ENCODE measurements at places on chromosomes 3 and 15.
A peak's percentile ranks its signal among the peaks of the same experiment; 100 is the strongest.

- DNase-seq = no peak
Measured at GRCh38 chr3:34323517-34323916, 525.1 kb downstream of the PDCD6IP start.

GRCh38 chr15:75625542-75626347 is at the start of gene SNUPN:
TSS of gene SNUPN (minus strand) at chr15:75625725. CDS start at chr15:75621051, 4,674 bp downstream.
- peak; percentile 93 for DNase-seq

DNA sequence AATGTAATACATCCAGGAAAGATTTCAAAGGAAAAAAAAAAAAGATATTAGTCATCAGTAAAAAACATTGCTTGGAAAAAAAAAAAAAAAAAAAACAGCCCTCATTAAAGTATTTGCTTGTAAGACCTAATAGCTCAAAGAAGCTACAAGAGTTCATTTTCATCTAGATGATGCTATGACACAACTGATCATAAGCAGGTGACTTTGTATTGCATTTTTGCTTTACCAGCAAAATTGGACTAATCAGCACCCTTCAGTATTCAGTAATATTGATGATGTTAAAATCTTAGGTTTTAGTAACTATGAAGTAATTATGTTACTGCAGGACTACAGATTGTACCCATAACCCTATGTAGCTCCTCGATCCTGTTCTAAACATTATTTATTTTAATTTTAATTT is 214.7 kb upstream of the CADM2 start:
- no peak for DNase-seq

DNA sequence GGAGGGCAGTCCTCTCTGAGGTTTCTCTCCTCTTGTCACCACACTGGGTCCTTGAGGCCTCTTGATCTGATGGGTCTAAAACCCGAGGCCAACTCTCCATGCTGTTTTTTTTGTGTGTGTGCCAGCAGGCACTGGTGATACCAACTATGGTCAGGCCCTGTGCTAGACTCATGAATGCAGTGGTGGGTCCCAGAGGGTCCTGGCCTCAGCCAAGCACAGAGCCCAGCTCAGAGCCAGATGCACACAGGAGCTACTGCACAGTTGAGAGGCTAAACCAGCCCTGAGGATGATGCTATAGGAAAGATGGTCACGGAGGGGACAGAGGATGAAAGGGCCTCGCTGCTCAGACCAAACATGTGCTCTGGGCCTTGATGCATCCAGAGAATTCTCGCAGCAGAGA is 33.5 kb downstream of the RAB6B start:
- no peak for DNase-seq

- no peak for DNase-seq
Measured at GRCh38 chr3:13283877-13284264, 136.3 kb downstream of the NUP210 start.

DNA sequence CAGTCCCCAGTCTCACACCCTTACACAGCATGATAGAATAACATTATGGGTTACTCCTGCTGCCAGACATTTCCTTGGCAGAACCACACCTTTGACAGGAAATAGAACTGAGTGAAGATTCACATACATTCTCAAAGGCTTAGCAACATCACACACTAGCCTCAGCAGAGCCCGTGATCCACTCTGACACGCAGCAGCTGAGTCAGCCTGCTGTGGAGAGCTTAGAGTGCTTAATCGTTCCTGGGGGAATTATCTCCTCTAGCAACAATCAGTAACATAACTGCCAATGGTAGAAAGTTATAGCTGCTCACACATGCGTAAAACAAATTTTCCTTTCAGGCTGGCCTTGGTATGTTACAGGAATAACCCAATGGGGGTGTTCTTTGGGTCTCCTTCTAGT is 382.1 kb downstream of the GAP43 start:
- no peak for DNase-seq

DNA sequence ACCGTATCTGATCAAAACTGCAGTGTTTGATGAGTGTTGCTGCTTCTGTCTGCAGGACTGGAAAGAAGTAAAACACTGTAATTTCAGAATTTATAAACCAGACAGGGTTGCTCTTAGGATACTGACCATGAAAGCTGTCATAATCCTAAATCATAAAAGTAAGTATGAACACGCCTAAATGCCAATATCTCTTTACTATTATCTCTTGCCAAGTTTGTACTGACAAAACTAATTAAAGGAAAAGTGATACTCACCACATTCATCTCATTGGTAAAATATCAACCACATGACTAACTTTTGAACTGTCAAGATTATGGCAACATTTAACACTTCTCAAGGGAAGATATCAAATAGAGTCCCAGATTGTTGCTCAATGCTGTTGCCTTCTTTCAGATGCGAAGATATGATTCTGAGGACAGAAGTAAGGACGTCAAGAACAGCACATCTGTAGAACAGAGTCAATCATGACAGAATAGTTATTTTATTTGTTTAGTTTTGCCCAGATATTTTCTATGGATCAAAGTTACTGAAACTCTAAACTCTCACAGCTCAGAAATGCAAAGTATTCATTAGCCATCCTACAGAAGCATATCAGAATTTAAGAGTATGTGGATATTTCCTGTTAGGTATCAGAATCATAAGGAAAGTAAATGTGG is 61.4 kb upstream of the COL8A1 start:
- no peak for DNase-seq

DNA sequence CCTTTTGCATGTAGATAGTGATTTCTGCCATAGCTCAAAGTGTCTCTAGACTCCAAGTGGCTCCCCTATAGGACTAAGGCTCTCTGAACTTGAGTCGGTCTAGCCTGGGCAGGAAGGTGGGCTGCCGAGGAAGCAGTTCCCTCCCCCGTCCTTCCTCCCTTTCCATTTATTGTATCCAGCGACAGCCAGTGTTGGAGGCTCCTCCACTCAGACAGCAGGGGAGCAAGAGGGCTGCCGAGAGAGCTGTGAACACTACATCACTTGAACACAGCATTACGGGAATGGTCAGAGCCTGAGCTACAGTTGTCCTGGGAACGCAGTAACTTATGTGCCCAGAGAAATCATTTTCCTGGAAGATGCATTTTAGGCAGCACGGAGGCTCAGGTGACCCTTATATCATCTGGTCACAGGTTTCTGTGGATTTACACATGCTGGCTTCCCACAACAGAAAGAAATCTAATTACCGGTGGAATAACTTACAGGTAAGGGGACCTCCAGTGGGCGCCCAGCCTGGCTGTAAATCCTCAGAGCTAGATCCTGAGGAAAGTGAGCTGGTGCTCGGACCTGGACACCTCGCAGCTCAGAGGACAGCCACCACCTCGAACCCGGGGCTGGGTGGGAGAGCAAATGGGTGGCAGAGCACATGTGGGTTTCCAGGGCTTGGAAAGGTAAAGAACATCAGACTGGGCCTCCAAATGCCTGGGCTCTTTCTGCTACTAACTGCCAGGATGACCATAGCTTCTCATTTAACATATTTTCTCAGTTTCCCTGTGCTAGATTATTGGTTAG is 197.1 kb downstream of the UACA start:
- DNase-seq = no peak

All from globus pallidus (tissue), 1 donor.